GM12864 (cell line): ENCODE measurements at places on chromosomes 5 and 9.

GRCh38 chr5:168092209-168093185 lies 198.9 kb upstream of the WWC1 start:
- DNase-seq: no peak

- no peak for DNase-seq
These were observed 8.2 kb upstream of the FAM151B start for GRCh38 chr5:80479713-80480112.

DNA sequence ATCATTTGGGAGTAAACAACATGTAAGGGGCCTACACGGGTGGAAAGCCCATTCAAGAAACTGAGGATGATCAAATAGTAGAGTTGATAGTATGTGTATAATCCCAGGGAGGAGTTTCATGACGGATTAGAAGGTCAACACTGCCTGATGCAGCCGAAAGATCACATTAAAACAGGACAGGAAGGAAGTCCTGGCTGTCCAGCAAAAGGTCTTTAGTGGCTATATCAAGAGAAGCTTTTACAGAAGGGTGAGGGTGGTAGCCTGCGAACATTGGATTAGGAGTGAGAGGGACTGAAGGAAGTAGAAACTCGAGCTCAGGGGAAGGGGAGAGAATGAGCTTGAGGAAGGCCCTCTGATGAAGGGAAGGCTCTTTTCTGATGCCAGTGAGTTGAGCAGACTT lies 36.0 kb downstream of the DOCK8 start:
- DNase-seq: no peak

DNA sequence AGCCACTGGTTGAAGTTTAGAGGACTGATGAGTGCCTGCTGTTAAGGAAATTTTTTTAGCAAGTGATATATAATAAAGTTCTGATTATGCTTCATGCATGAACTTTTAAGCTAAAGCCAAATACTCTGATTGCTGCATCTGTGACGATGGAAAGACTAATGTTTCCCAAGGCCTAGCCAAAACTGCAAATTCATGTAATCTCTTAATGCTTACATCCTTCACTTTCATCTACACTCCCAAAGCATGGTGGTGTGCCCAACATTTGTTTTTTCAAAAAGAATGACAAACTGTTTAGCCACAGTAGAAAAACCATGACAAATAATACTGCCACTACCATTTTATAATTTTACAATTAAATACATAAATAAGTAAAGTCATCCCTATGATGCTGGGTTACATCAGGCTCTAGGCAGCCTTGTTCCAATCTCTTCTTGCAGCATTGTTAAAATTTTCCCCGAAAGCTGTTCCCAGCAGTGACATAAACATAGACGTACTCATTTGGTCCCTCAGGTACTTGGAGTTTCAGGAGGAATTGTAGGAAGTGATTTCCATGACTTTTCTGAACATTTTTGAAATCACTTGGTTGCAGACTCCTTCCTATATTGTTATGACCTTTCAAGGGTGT lies 625.3 kb upstream of the DMAC1 start:
- no peak for DNase-seq

DNA sequence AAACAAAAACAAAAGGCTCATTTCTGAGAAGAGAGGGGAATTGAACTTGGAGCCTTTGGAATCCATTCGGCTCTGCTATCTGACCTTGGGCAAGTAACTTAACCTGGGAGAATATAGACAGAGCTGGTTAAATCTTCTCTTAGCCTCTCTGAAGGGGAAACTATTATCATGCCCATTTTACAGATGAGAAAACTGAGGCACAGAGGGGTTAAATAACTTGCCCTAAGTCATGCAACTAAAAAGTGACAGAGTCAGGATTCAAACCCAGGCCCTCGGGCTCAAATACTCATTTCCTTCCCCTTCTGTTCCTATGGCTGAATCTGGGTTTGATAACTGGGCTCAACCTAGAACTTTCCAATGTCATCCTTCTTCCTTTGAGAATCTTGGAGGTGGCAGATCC lies 291.3 kb upstream of the MSX2 start:
- DNase-seq: no peak

GRCh38 chr5:177309351-177310191 lies 2.1 kb downstream of the MXD3 start:
- DNase-seq: no peak

DNA sequence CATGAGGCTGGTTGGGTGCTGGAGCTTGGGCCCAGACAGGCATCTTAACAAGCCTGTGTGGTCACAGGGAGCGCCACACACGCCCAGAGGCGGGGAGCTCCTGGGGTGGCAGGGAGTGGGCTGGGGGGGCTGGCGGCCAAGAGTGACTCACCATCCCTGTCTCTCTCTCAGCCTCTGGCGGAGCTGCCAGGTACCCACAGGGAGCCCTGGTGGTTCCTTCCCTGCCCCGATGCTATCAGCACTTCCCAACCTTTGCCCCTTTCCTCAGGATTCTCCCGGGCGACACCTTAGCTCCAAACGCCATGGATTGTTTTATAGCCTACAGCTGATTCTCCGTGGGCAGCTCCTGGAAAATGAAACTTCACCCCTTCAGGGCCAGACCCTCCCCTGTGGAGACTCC lies 5.5 kb downstream of the SLC9A3 start:
- DNase-seq: no peak
